ENCODE measurements at places on chromosomes 2 and 18. TPM values are rescaled to one million over a fixed set of nuclear protein-coding genes. Genes with fewer than 3 reads are reported as not detected.

SUMO1 gene
- total RNA-seq = 60.1 TPM

ZNF804A gene
- total RNA-seq = not detected

PDE11A gene
- not detected for total RNA-seq

SCN9A gene
- 0.13 TPM for total RNA-seq

CIB4 gene
- total RNA-seq = not detected

NEURL3 gene
- not detected for total RNA-seq

IL18R1 gene
- total RNA-seq = 0.45 TPM

NAB1 gene
- total RNA-seq = 66.3 TPM

ADRA2B gene
- total RNA-seq = 0.38 TPM

COLEC11 gene
- total RNA-seq = 2.3 TPM

CAPN14 gene
- total RNA-seq = 124 TPM
